HCT116 (cell line): ENCODE measurements at places on chromosomes 5 and 9. TPM values are rescaled to one million over a fixed set of nuclear protein-coding genes. Genes with fewer than 3 reads are reported as not detected.

DNA sequence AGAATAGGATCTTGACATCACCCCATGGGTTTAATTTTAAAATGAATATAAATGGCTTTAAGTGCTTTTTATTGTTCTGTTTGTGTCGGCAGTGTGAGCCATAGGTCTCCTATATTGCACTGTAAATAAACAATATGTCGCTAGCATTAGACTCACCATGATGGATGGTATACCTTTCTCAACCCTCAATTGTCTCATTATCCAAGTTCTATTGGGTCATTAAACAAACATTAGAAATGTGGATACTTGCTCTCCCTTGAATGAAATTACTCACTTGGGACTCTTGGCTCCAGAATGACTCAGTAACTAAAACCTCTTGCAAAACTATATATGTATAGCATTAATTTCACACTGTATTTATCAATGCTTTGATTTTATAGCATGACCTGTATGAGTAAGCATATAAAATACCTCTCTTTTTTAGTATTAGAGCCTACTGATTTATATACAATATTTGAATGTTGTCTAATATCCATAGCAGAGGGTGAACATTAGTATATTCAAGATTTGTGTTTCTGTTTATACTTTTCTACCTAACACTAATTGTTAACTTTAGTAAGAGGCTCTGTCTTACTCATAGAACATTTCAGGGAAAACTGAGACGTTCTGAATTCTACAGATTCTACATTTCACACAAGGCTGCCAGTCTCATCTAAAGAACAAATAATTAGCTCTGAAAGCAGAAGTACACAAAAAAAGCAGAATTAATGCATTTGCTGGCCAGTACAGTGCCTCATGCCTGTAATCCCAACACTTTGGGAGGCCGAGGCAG is 303.8 kb upstream of the PRR16 start:
- no peaks in the 10 kb centered on the region for H3K27me3 ChIP-seq
- DNase-seq, result no peak
- H3K27ac ChIP-seq, result no peak overlapping the region
- no peaks in the 10 kb centered on the region for H3K36me3 ChIP-seq
- no peak overlapping the region for H3K4me3 ChIP-seq
- no peaks in the 10 kb centered on the region for H3K4me1 ChIP-seq

- H3K36me3 ChIP-seq, result no peaks in the 10 kb centered on the region; the same call in 1 of the 2 replicates
- no peak overlapping the region for H3K4me3 ChIP-seq
- H3K27me3 ChIP-seq, result no peaks in the 10 kb centered on the region
- no peak overlapping the region for H3K27ac ChIP-seq
- no peak for DNase-seq
- no peaks in the 10 kb centered on the region for H3K4me1 ChIP-seq
Measured at GRCh38 chr9:133942206-133942975, 49.7 kb downstream of the VAV2 start.

- H3K36me3 ChIP-seq, result no peaks in the 10 kb centered on the region
- H3K27ac ChIP-seq, result no peak overlapping the region
- 0 out of 2 replicates have a peak, but pooled peaks cover 5% of the 10 kb centered on the region for H3K4me1 ChIP-seq
- no peak for DNase-seq
- H3K27me3 ChIP-seq, result no peaks in the 10 kb centered on the region
- no peak overlapping the region for H3K4me3 ChIP-seq
Measured at GRCh38 chr5:124060413-124061067, 548.6 kb downstream of the CSNK1G3 start.

Gene IFNA13
- total RNA-seq, result not detected
